NCI-H2029 treated with DMSO at 0.1 percent for 48 hours (cell line): ENCODE measurements at places on chromosomes 13 and 19.
A peak's percentile ranks its signal among the peaks of the same experiment; 100 is the strongest.

DNA sequence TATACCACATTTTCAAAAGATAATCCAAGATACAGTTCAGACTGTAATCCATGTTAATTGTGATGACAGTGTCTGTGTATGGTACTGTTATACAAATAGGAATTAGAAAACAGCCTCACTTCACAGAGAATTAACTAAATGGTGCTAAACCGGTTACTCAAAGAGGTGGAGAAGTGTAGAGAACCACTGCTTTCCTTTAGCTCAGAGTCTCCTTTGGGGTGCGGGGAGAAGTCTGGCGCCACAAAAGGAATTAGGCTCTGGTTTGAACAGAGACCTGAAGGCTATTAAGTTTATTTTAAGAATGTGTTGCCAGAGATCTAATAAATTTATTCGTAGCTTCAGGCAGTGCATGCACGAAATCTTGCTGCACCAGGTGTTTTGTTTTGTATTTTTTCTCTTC lies 65.8 kb downstream of the FREM2 start:
- no peak for DNase-seq

DNA sequence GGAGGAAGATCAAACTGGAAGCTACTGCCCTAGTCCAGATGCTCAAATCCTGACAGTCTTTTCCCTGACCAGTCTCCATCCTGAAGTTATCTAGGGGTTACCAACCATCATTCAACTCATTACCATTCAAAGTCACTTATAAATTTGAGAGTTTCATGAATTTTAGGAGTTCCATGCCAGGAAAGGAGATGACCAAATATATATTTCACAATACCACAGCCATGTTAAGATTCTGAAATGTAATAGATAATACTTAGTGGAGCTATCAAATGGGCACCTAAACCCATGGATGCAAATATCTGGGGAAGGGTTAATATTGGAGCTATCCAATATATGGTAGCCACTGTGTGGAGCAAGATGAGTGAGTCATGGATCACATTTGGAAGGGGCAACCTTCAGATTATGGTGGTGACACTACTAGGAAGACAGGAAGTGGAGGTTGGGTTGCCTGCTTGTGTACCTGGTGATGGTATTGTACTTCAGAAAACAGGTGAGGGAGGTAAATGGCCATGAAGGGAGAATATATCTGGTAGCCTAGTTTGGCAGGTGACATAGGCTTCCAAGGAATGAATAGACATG lies 18.7 kb downstream of the ZNF586 start:
- no peak for DNase-seq

DNA sequence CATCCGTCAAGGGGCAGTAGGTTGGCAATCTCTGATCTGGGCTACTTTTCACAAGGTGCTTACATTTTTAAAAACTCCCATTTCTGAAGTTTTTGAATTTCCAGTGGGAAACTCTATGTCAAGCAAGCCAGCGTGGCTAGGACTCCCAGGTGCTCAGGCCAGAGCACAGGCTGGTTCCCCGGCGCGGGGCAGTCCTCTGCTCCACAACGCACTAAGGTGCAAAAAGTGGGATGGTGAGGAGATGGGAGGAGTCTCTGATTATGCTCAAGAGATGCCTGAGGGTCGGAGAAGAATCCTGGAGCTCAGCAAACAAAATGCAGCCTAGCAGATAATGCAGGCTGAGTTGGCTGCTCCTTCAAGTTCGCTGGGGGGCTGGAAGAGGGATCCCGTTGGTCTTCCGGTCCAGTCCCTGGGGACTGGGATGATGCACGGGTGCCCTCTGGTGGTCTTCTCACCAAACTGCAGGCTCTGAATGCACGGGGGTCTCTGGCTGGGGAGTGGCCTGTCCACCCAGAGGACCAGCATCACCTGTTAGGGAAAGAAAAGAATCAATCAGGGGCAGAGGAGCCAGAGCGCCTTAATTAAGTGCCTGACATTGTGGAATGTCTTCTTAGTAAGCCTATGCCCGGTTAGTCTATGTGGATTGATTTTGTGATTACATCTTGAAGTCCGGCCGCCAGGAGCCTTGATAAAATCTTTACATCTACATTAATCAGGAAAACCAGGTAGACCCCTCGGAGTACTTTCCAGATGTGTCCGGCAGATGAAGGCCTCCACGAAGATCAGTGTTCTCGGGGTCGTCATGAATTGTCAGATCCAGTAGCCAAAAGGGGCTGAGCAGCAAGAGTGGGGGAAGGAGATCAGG lies 244.4 kb upstream of the MAB21L1 start:
- peak; percentile 16 for DNase-seq

DNA sequence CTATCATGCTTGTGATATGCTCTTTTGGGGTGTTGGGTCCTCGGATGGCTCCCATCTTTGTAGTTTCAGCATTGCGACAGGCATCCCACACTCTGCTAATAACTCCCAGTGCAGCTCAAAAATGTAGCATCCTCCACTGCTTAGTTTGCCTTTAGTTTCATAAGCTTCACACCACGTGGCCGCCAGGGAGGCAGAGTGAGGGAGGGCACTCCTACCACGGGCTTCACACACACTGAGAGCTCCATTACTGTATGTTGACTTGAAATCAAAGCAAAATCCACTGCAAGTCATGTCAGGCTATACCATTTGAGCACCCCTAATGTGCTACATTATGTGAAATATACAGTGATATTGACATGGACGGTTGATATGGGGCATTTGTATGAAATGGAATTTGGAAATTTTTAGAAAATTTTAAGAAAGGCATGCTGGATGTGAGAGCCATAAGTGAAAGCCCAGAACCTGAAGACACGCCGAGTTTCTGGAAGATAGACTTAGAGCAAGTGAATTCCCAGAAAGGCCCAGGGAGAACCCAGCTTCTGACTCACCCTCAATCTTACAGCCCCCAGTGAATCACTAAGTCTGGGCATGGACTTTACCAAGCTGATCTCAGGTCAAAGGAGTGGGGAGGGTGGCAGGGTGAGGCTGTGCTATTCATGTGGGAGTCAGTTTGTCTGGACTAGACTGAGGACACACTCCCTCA lies 94.1 kb downstream of the HSPH1 start:
- DNase-seq: no peak

DNA sequence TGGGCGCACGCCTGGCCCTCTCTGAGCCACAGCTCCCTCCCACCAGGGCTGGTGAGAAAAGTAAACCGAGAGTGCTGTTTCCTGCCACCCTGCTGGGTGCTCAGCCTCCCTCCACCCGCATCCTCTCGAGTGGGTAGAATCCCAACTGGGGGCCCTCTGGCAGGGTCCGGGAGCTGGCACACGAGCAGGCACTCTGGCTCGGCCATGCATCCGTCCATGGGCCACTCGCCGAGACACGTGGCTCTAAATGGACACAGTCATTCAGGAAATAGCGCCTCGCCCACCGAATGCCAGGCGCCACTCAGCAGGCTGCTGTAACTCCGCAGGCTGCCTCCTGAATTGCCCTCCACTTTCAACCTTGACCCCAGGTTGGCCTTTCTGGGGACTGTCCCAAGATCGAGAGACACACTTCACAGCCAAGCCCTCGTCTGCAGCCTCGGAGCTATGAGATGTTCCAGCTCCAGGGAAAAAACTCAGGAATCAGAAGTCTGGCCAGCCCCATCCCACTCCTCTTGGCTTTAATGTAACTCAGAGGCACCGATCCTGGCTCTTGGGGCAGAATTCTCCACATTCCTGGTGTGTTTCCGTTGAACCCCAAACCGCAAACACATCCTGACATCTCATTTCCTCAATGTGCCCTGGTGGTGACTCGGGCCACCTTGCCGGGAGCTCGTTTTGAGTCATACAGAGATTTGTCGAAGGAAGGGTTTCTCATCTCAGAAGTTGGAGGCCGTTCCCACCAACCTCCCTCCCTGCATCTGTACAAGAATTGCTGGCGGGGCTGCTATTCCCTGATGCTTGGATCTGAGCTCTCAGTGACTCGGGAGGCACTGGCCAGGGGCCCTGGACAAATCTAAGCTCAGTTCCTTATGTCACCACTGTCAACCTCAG lies 14.1 kb downstream of the KLF2 start:
- DNase-seq: no peak

GRCh38 chr19:12676384-12676792 lies 5.3 kb downstream of the DHPS start:
- DNase-seq: peak; percentile 50

- DNase-seq: no peak
Measured at GRCh38 chr19:13859361-13859880, 17.5 kb upstream of the NANOS3 start.

- DNase-seq: no peak
Measured at GRCh38 chr13:33548069-33548468, 262.5 kb upstream of the STARD13 start.

DNA sequence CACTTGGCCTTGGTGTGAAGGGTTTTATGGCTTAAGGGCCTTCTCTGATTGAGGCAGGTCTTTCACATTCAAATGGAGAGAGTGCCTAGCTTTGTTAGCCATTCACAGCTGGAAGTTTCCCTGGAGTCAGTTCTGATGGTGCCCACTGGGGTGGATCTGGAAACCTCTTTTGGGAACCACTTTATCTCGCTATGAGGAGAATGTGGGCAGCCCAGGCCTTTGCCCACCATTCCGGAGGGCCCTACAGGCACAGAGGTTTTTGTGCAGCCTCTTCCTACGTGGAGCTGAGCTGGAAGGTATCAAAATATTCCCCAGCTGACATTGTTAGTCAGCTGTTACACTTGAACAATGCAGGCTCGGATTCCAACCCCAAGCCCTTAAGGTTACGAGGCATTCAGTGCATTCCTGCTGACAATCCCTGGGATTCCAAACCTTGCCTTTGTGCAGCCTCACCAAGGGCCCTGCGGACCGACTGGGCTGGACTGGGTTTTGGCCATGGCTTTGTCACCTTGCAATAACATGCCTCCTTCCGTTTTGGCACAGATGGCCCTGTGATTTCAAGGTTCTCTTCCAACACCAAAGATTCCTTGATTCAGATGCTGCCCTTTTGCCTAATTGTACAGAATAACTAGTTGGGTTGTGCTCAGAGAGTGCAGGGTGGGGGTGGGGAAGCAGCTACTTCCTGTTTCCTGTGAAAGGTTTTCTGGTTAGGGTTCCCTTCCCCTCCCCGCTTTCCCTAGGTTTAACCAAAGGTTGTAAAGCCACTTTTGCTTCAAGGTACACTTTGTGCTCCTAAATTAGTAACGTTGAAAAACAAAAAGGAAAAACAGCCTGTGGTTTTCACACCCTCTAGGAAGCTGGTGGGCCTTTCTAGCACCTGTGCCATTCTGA lies 27.0 kb downstream of the SAE1 start:
- DNase-seq: no peak

- no peak for DNase-seq
Measured at GRCh38 chr13:26759907-26760831, at the start of gene GPR12. TSS of gene GPR12 (minus strand) at chr13:26760786. CDS start at chr13:26759827, 959 bp downstream.

DNA sequence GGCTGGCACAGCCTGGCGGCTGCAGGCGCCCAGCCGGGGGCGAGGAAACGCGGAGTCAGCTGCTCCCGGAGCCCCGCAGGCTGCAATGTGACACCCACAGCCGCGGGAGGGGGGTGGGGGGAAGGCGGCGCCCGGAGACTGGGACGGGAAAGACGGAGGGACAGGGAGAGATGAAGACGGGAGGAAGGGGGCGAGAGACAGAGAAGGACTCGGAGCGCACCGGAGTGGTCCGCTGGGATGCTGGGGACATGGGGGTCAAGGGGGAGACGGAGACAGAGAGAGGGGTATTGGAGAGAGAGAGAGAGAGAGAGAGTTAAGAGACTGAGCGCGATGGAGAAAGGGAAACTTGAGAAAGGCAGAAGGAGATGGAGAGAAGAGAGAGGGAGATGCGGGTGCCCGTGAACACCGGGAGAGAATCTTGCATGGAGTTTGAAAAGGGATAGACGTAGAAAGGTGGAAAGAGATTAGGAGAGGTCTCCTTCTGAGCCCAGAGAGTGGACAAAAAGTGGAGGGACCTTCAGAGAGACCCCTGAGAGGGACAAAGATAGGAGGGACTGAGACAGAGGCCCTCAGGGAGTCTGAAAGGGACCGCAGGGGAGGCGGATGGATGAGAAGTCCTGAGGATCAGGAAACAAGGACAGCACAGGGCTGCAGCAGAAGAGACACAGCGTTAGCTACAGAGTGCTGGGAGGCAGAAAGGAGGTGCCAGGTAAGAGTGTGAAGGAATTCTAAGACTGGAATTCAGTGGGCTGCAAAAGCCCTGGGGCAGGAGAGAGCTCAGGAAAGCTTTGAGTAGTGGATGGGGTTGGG lies 1.0 kb downstream of the SCN1B start:
- no peak for DNase-seq

GRCh38 chr19:17352608-17353280 lies 15.4 kb downstream of the GTPBP3 start:
- DNase-seq: no peak

DNA sequence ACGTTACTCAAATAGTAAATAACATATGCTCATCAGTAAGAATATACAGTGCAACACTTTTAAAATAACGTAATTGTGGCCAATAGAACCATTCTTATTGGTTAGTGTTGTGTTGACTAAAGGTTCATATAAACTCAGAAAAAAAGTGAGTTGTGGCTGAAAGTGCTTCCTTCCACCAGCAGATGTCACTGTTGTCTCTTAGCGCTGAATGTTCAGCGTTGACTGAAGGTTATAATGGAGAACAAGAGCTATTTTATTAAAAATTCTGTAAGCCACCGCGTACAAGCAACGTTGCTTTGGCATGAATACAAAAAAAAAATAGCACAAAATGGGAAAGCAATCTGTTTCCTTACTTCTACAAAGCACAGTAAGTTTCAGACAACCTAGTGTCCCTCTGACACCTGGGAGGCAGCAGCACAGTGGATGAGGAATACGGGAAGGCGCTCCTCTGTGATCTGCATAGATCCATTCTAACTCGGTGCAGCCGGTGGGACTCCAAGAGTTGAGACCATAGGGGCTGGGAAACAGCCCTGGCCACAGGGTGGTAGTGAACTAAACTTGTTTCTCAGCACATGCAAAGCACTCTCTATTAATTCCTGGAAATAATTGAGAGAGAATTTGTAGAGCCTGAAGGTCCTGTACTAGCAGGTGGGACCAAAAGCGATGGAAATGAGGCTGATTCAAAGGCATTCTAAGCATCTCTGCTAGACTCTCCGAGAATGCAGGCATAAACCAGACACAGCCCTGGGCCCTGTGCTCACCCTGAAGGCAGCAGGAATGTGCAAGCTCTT lies 23.9 kb upstream of the OXGR1 start:
- no peak for DNase-seq

DNA sequence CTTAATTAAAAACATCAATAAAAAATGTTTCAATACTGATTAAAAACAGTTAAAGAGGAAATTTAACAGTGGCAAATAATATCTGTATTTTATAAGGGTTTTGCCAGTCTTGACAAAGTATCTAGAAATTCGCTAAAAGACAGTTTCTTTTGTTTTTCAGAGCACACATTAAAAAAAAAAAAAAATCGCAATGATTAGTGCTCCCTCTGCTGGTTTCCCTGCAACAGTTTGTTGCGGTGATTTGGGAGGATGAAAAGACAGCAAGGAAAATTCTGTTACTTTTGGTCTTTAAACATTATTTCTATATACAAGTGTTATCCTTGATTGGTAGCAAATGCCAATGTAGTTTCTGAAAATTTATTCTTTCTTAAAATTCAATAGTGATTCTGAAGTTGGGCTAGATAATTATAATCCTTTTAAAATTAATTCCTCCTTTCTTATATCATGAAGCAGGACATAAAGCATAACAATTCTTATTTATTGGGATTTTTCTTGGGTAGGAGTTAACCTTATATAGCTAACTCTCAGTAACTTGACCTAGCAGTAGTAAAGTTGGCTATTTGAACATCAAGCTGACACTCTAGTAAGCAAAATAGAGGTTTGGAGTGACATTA lies 23.1 kb upstream of the SPRY2 start:
- no peak for DNase-seq
